Activated naive CD4-positive, alpha-beta T cell treated with Interleukin-2 at 50 U/mL for 16 hours (primary cell): ENCODE measurements at places on chromosomes 1 and 21.

GRCh38 chr1:11880911-11881748, 22.4 kb upstream of the NPPB start:
- DNase-seq: no peak

GRCh38 chr1:168531615-168532345, 12.0 kb downstream of the XCL2 start:
- no peak for DNase-seq

DNA sequence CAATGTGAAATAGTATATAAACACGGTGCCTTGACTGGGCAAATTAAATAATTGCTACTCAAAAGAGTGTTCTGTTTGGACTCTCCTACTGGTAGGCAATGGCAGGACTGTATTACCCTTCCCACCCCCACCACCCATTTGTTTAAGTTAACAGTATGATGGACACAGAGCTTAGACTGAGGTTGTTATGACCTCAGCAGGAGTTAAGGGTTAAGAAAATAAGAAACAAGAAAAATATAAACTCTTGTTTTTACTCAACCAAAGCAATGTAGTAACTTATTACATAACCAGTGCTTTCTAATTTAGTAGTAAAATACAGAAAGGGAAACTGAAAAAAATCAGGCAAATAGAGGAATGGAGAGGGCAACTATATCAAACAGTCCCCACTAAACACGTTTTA, 19.9 kb upstream of the SERPINC1 start:
- no peak for DNase-seq

DNA sequence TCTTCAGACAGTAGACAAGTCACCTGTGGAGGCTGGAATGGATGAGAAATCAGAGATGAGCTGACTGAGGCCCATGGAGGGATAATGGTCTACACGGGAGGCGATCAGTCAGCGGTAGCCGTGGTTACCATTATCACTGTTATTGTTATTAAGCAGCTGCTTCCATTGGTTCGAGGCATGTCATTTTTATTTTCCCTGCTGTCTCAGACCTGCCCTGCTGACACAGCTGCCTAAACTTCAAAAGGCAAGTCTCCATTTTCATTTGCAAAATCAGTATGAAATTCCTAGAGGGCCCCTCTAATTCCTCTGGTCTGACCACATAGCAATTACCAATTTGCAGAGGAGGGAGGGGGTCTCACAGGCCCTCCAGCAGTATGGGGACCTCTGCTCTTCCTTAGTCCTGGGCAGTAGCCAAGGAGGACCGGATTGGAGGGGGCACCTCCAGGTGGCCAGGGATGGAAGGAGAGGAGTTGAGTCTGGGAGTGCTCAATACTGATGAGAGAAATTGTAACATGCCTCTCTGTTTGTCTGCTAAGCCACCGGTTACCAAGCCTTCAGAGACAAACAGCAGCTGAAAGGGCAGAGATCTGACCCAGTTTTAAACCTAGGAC, 184.2 kb downstream of the TRABD2B start:
- DNase-seq: no peak

- no peak for DNase-seq
Observed at GRCh38 chr1:234916840-234917239, 211.8 kb downstream of the TOMM20 start.

- DNase-seq: no peak
Observed at GRCh38 chr1:50346621-50347020, 76.6 kb downstream of the DMRTA2 start.

- no peak for DNase-seq
Observed at GRCh38 chr1:221100611-221101010, 221.4 kb downstream of the HLX start.

GRCh38 chr21:31413698-31414097, 69.6 kb upstream of the TIAM1 start:
- no peak for DNase-seq

DNA sequence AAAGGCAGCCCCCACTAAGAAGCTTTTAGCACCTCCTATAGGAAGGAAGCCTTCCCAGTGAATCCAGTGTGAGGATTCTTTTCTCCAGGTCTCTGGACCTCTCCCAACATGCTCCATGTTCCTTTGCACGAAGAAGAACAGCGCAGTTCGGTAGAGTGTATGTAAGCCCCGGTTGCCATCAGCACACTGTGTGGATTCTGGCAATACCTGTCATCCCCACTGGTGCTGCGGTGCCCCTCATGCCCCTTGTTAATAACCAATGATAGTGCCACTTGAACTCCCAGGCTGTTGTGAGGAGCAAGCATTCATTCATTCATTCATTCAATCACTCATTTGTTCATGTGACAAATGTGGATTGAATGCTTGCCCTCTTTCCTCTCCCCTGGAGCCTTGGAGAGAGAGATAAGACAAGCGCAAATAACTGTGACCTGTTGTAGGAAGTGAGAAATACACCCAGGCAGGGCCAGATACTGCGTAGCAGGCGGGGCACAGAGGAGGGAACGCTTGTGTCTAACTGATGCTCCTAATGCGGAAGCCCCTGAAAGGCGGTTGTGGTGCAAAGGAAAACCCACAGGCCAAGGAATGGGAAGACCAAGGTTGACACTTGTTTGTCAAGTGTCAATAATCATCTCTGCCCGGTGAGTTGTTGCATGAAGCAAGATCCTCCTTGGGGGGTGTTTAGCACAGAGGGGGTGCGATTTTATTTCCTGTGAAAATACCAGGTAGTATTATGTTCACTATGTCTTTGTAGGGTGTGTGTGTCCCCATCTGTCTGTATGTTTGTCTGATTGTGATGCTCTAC, 9.8 kb downstream of the LGR6 start:
- DNase-seq: no peak

- no peak for DNase-seq
Observed at GRCh38 chr1:45854724-45855123, 51.3 kb downstream of the MAST2 start.

DNA sequence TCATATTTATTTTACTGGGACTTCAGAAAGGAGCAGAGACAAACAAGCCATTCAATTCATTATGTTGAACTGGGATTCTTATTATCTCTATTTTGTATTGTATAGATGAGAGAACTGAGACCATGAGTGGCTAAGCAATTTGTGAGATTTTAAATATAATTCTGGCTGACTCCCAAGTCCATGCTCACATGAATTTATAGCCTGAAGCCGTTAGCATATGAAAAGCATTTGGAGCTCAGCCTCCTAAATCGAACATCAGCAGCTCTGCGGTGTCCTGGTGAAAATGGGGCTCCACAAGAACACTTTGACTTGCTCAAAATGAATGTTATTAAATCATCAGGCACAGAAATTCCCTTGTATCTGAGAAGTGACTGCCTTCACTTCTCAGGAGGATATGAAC, 96.8 kb upstream of the DPT start:
- no peak for DNase-seq

DNA sequence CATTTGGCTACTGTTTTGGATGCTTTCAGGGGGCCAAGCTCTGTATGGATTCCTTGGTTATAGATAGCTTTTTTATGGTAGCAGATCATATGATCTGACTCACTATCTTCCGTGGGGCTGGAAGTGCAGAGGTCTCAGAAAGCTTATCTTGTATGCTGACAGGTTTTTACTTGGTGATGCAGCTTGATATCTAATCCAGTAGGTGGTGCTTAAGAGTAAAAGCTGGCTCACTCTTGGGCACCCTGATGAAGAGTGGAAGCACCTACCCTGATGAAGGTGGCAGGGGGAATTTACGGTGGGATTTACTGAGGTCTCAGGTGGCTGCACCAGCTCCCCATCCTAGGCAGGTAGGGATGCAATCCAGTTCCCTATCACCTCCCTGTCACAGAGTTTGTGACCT, 151.2 kb downstream of the PTBP2 start:
- DNase-seq: no peak

- DNase-seq: no peak
Observed at GRCh38 chr1:37544530-37544929, 9.6 kb downstream of the SNIP1 start.

GRCh38 chr1:212667223-212668139, 32.2 kb downstream of the BATF3 start:
- DNase-seq: no peak

DNA sequence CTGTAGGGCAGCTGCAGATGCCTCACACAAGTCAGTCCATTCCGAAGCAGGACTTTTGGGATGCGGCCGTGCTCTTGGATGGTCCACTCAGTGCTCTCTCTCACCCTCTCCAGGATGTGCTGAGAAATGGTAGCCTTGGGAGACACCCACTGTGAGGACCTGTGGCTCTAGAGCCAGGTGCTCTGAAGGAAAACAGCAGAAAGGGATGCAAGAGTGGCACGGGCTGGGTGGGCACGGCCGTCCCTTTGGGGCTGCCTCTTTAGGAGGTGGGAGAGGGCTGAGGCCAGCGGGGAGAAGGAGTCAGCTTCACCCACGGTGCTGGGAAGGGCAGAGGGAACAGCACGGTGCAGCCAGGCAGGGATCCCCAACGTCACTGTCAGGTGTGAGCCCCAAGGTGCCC, 106.1 kb downstream of the RIPK4 start:
- no peak for DNase-seq

- no peak for DNase-seq
Observed at GRCh38 chr1:201553496-201554189, 14.7 kb downstream of the NAV1 start.

GRCh38 chr1:71950579-71950978, 331.8 kb downstream of the NEGR1 start:
- no peak for DNase-seq

GRCh38 chr1:113226148-113226547, 153.2 kb downstream of the LRIG2 start:
- no peak for DNase-seq

DNA sequence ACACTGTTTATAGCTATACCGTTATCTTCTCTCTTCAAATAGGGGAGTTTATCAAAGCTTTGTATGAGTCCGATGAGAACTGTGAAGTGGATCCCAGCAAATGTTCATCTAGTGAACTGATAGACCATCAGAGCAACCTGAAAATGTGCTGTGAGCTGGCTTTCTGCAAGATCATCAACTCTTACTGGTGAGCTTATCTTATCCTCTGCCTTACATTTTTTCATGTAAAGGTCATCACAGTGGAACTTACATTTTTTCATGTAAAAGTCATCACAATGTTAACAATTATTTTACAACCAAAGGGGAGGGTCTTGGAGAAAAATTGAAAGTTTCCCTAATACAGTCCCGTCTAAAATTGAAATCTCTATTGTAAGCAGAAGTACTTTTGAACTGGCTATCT, 45.2 kb downstream of the CLEC20A start:
- DNase-seq: no peak

DNA sequence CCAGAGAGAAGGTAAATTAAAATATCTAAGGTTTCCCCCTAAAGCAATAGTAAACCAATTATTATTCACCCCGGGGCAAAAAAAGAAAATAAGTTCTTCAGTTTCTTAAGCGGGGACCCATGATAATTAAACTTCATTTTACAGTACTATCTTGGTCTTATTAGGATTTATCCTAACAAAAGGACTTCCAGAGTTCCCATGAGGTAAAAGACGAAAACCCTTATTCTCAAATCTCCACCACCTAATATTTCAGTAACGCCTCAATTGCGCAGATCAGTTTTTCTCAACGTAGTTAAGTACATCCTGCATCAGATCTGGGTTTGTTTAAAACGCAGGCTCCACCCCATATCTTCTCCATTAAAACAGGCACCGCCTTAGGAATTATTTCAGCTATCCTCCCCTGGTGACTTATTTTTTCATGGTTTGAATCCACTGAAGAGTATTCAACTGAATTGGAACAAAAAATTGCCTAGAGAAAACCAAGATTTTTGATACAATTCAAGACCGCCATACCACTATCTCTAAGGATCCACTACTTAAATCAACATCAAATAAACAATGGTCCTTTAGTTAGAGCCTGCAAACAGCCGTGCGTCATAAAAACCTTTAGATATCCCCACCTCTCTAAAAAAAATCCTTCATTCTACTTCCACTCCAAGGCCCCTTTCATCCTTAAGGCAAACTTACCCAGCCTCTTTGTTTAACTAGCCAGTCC, 1.7 kb downstream of the MCL1 start:
- DNase-seq: no peak

GRCh38 chr1:78540048-78540447, 49.3 kb downstream of the PTGFR start:
- DNase-seq: no peak

DNA sequence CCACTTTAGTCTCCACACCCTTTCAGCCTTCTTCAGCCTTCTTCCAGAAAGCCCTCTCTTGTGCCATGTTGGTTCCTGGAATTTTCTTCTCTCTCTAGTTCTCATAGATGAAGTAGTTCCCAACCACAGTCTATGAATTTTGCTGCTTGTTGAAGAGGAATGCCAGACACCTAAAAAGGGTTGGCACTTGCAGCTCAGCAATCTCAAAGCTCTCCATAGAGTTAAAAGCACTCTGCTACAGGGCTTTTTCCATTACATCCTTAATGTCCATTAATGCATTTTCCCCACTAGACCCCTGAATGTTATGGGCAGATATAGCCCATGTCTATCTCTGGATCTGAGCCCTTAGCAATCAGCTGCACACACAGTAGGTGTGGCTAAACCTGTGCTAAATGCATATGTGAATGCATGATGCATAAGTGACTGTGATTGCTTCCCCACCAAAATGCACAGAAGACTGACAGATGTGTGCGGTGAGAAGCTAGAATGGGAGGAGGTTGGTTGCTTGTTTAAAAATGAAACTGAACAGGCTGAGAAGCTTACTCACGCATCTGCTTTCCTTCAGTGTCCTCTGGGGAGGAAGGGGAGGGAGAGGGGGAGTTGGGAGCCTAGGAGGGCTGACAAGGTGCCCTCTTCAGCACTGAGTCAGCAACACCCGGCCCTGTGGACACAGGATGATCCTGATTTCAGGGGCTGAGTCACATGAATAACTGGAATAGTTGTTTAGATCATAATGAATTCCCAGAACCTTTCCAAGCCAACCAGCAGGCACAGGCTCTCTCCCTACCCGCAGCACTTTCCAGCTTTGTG, 146.1 kb upstream of the FGGY start:
- peak; percentile 4 for DNase-seq

GRCh38 chr1:98188774-98189173, 267.9 kb upstream of the DPYD start:
- no peak for DNase-seq

DNA sequence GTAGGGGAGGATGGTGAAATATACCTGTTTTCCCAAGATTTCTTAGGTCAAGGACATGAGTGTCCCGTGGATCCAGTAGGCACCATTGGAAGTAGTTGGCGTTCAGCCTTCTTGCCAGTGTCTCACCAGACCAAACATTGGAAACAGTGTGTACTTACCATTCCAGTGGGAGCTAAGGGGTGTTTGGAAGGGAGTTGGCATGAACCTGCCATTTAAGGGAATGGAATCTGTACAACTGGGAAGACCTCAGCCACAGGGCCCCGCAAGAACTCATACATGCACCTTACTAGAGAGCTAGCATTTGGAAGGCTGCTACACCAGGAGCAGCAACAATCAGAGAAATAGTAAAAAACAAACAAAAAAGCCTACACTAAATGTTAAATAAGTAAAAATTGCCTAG, 12.7 kb downstream of the ATP5PF start:
- no peak for DNase-seq
